Cortex of kidney (tissue), 1 donor: ENCODE measurements at places on chromosomes 11 and 22.

DNA sequence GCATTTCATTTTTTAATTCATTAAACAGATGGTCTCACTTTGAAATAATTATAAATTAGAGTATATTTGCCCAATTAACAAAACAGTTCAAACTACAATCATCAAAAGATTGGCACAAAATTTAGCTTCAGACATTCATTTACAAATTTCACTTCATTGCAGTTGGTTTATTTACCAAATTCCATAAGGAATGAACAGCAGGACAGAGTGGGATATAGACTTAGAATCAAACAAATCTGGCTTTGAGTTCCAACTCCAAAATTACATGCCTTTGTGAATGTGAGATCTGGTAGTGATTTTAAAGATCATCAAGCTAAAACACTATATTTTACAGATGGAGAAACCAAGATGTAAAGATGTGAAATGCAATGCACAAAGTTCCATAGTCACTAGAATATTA is 310.7 kb upstream of the CNTN5 start:
- DNase-seq = no peak

GRCh38 chr11:112718483-112718882 is 242.7 kb upstream of the NCAM1 start:
- no peak for DNase-seq

- DNase-seq = no peak
Measured at GRCh38 chr11:12089473-12089872, 20.9 kb upstream of the MICAL2 start.

GRCh38 chr22:21449531-21450319 is 17.5 kb upstream of the TMEM191C start:
- no peak for DNase-seq

DNA sequence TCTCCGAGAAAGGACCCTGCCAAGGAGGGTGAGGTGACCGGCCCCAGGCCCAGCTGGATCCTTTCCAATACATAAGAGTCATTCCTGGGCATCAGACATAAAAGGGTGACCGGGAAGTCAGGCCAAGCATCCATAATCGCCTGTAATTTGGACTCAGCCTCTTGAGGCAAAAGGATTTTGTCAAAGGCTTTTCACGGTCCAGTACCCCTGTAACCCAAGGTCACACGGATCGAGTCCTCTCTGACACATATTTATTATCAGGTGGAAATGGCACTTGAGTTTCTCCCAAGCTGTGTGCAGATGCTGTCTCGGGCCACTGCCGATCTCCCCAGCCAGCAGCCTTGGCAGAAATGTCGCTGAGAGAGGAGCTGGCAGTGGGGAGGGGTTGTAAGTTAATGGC is 556.5 kb downstream of the MN1 start:
- no peak for DNase-seq

GRCh38 chr22:18024276-18024939 is at the start of gene MICAL3:
TSS of gene MICAL3 (minus strand) at chr22:18024561. CDS start at chr22:17906812, 117,749 bp downstream.
- DNase-seq = no peak

- no peak for DNase-seq
Measured at GRCh38 chr11:2378527-2379210, 1.6 kb downstream of the CD81 start.

DNA sequence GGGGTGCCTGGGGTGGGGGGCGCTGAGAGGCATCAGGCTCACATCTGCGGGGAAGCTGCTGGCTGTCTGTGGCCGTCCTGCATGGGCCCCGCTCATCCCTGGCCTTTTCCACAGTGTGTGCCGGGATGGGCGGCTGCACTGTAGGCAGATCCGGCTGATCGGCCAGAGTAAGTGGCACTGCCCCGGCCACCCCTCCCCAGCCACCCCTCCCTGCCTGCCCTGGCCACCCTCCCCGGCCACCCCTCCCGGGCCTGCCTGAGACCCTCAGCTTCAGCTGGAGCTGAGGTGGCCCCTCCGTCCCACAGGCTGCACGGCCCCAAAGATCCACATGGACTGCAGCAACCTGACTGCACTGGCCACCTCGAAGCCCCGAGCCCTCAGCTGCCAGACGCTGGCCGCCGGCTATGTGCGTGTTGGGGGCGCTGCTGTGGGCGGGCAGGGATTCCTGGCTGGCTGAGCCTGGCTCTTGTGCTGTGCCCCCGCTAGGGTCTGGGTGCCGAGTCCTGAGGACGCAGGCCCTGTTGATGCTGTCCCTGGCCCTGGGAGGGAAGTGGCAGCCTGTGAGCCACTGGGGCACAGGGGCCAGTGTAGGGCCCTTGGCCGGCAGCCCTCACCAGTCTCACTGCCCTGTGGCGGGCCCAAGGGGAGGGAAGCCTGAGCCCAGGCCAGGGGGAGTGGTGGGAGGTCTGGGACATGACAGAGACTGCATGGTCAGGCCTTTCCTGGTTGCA is 10.9 kb downstream of the MUC2 start:
- DNase-seq = no peak

DNA sequence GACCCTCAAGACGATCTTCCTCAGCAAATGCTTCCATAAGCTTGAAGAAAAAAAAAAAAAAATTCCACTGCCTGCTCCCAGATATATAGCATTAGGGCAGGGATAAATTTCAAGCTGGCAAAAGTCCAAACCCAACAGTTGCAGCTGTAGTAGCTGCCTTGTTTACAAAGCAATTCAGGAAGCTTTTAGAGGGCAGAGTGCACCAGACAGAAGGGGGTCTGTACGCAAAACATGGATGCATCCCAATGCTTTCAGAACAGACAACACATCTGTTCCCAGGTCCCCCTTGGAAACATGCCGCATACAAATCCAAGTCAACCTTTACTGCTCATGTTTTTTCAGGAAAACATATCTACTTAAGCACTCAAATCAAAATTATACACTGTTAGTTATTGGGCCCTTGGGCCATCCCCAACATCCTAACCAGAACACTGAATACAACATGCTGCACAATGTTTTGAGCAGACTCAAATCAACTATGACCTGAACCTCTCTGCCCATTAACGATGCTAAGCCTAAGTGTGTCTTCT is 94.5 kb downstream of the CADM1 start:
- DNase-seq = no peak

- no peak for DNase-seq
Measured at GRCh38 chr11:11247086-11247485, 106.0 kb downstream of the CSNK2A3 start.

- DNase-seq = no peak
Measured at GRCh38 chr11:68377389-68377795, 65.0 kb downstream of the LRP5 start.
